Left hindlimb (tissue), 1 donor: ENCODE measurements at places on chromosomes 4 and X.

GRCh38 chr4:145934434-145935047, 4.1 kb downstream of the ZNF827 start:
- DNase-seq: no peak

GRCh38 chr4:134544303-134544770, 342.7 kb upstream of the PABPC4L start:
- peak; percentile 29 for DNase-seq

DNA sequence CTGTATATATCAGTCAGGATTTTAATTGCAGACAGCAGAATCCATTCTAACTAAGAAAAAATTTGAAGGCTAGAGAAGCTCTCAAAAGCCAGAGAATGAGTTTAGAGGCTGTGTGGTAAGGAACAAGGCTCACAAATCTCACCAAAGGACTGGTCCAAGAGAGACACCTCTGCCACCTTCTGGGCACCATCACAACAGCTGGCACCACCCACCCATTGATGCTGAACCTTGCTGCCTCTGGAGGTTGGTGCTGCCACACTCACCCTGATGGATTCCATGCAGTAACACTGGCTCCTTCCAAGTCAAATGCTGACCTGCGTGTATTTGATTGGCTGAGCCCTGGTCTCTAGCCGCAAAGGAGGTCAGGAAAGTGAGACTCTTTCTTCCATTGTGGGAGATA, 100.8 kb downstream of the BEND2 start:
- DNase-seq: no peak

GRCh38 chr4:56466910-56467283, 520 bp upstream of the SRP72 start:
- DNase-seq: no peak

- DNase-seq: no peak
Measured at GRCh38 chrX:38968344-38969216, 167.3 kb downstream of the MID1IP1 start.

- DNase-seq: peak; percentile 29
Measured at GRCh38 chrX:120790118-120790517, 85.5 kb downstream of the CT47B1 start.

GRCh38 chr4:87045659-87046058, 110.8 kb downstream of the AFF1 start:
- DNase-seq: no peak

- peak; percentile 67 for DNase-seq
Measured at GRCh38 chr4:87679449-87680169, 29.5 kb downstream of the DMP1 start.

DNA sequence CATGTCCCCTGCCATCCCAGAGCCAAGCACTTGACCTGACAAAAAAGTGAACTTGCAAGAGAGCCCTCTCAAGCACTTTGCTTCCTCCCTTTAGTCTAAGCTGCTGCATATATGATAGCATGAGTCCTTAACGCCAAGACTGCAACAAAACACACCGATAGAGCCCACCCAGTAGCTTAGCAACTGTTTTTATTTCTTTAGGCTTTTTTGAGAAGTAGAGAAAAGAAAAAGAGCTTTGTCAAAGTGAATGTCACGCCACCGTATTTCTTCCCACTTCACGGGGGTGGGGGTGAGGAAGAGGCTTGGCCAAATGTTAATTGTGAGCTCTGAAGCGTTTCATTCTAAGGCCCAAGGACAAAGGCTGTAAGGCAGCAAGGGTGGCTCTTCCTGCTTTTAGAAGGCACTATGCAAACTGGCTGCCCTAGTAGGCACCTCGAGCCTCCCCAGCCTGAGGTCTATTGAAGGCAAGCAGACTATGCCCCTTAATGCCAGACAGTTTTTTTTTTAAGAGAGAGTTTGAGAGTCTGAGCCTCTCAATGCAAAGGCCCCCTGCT, 138.6 kb downstream of the HS6ST2 start:
- no peak for DNase-seq

DNA sequence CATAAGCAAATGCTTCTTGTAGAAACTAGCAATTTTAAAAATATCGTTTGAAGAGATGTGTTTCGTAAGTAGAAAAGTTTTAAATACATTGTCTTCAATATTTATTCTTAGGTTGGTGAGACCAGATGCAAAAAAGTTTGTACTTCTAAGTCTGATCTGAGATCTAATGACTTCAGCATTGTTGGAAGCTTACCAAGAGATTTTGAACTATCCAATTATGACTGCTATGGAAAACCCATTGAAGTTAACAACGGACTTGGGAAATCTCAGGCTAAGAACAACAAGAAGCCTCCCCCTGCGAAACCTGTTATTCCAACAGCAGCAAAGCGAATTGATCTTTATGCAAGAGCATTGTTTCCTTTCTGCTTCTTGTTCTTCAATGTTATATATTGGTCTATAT, 50.2 kb upstream of the GRIA2 start:
- no peak for DNase-seq

DNA sequence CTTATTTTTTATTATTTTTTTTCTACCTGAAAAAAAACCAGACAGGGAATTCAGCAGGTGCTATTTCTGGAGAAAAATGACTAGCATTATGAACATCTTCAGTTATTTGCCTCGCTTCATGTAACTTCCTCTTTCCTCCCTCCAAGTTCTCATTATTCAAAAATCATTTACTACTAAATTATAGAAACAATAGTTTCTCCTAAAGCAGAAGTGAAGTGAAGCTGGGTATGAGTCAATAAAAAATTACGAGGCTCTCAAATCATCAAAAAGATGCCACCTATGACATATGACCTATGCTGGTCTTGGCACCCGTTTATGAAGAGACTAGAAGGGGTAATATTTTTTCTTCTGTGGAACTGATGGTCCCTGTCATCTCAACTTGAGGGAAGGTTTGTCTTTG, 145.0 kb upstream of the AADAT start:
- DNase-seq: no peak

GRCh38 chrX:124362072-124362471, 15.7 kb downstream of the SH2D1A start:
- DNase-seq: no peak

DNA sequence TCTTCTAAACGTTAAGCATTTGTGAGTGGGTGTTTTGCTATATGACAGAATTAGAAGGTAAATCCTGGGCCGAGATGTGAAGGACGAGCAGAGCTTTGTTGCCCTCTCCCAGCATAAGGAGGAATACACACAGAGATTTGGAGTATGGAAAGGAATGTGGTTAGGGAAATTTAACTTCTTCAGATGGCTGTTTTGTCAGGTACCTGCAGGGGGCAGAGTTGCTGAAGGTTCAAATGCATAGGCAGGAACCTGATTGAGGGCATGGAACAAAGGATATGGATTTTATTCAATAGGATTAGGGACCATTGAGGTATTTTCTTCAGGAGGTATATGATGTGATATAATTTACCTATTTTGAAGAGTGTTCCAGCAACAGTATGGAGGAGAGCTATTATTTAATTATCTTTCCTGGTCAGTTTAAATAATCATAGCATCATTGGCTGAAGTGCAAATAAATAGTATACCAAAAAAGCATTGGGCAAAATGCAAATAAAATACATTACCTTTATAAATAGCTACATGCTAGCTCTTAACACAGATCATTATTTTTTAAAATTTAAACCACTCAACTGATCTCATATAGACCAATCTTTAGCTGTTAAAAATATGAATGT, 143.6 kb downstream of the SLIT2 start:
- DNase-seq: no peak

GRCh38 chrX:38154818-38155217, 65.9 kb downstream of the SRPX start:
- no peak for DNase-seq

- DNase-seq: no peak
Measured at GRCh38 chr4:46016306-46016705, 107.5 kb downstream of the GABRG1 start.

- no peak for DNase-seq
Measured at GRCh38 chr4:73608689-73609594, 11.3 kb downstream of the RASSF6 start.

- no peak for DNase-seq
Measured at GRCh38 chr4:1348746-1349145, 1.7 kb downstream of the UVSSA start.

DNA sequence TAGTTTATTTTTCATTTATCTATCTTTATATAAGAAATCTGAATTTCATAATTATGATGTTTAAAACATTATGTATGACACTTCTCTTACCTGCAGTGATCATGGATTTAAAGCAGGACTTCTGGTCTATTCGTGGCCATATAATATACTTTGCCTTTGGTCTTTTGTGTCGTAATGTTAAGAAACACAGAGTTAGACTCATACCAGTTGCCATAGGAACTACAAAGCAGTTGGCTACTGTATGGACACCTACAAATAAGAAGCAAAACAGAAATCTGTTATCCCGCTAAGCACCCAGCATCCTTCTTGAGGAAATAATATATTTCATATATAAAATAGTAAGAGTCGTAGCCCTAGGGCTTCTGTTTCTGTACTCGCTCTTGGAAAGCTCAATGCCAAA, 4.3 kb downstream of the SEPSECS start:
- no peak for DNase-seq

- no peak for DNase-seq
Measured at GRCh38 chr4:17758485-17758884, 22.9 kb downstream of the FAM184B start.

GRCh38 chrX:134006484-134007161, 21.2 kb upstream of the GPC3 start:
- DNase-seq: no peak

DNA sequence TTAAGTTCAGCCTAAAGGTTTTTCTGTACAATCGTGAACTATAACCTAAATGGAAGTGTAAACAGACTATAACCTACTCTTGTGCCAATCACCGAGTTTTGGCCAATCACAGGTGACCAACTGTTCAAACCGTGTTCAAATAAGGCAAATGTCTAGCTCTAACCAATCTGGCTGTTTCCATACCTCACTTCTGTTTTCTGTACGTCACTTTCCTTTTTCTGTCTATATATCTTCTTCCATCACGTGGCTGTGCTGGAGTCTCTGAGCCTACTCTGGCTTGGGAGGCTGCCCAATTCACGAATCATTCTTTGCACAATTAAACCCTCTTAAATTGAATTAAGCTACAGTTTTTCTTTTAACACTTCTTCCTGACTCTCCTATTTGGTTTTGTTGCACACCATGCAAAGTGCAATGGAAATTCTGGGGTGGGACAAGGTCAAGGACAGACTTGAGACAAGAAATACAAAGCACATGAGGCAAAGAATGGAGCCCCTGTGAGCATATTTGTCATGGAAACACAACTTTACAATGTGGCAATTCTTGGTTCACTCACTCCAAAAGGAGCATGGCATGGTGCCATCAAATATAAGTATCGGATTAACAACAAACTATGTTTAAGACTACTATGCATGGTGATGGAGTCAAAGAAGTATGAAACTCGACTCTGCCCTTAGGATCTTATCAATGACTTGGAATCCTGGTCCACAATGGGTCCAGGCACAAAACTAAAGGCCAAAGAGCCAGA, 115.7 kb upstream of the FAM9B start:
- no peak for DNase-seq

- DNase-seq: no peak
Measured at GRCh38 chr4:23135792-23136645, 443.3 kb downstream of the GBA3 start.

DNA sequence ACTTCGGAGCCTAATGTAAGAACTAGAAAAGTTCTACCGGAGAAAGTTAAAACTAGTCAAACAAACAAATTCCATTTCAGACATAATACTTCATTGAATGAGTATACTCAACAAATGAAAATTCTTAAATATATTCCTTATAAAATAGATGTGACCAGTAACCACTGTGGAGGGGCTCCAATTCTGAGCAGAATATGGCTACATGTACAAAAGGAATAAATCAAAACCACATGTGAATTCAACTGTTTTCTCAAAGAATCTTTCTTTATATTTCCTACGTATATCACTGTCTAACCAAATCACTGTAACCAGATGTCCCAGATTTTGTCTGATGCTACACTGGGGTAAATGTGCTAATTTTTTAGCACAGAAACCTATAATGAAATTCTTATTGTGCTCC, 49.0 kb downstream of the HTN1 start:
- no peak for DNase-seq

DNA sequence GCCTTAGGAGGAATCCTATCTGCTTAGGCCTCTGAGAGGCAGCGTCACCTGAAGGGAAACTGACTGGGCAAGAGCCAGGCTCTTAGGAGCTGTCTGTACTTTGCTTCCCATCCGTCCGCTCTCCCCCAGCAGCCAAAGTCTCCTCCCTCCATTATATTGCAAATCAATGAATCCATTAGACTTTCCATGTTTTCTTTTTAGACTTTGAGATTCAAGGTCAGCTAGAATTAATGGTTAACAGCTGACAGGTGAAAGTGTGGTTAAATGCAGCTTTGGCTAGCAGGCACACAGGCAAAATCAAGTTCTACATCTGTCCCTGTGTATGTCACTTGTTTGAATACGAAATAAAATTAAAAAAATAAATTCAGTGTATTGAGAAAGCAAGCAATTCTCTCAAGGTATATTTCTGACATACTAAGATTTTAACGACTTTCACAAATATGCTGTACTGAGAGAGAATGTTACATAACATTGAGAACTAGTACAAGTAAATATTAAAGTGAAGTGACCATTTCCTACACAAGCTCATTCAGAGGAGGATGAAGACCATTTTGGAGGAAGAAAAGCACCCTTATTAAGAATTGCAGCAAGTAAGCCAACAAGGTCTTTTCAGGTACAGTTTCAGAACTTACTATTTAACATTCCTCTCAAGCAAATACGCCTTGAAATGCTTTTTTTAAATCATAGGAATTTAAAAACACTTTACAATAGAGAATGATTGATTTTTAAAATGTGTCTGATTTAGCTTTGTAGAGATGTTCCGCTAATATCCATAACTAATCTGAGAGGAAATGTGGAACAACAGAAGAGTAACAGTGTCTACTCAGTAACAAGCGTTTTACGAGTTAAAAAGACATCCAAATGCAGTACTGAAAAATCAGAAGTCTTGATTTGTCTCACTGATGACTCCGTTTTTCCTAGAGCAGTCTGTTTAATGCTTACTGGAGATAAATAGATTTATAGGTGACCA, at the start of gene F11:
F11 (plus strand) TSS at position 507 of the 970 bp plus-strand sequence. CDS start 948 bp downstream, outside the sequence.
- no peak for DNase-seq
